Stimulated activated naive CD8-positive, alpha-beta T cell treated with anti-CD3 and anti-CD28 coated beads, Interleukin-15, Interleukin-2, amounts not matched to agents 100 U/mL and 50 U/mL, for 24 hours (primary cell): ENCODE measurements at places on chromosomes 12 and 14.
A peak's percentile ranks its signal among the peaks of the same experiment; 100 is the strongest.

- peak; percentile 20 for DNase-seq
Measured at GRCh38 chr12:71440763-71441748, 1.5 kb downstream of the LGR5 start.

DNA sequence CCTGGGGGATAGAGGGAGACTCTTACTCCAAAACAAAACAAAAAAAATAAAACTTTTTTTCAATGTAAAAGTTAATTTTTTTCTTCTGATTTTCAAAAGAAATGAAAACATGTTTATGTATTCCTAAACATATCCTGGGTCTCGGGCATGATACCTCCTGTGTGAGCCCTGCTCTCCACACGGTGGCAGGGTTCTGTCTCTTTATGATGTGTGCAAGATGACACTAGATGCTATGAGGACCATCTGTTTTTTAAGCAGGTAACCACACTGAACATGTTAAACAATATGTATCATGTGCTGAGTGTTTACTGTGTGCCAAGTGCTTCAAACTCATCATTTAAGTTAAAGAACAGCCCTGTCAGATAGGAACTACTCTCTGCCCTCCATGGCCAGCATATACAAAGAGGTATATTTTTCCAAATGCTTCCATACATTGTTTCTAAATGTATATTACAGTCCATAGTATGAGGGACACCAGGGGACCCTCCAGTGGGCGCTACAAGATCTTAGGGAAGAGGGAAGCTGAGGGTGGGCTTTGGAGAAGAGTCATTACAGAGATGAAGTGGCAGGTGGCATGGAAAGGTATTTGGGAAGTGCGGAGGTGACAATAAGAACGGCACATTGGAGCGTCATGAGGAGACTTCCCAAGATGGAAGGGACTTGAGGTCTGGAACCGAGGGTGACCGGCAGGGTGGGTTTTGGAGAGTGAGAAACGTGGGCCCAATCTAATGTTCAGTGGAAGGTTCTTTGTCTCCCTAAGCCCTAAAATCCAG is 28.5 kb downstream of the FOS start:
- DNase-seq = no peak

DNA sequence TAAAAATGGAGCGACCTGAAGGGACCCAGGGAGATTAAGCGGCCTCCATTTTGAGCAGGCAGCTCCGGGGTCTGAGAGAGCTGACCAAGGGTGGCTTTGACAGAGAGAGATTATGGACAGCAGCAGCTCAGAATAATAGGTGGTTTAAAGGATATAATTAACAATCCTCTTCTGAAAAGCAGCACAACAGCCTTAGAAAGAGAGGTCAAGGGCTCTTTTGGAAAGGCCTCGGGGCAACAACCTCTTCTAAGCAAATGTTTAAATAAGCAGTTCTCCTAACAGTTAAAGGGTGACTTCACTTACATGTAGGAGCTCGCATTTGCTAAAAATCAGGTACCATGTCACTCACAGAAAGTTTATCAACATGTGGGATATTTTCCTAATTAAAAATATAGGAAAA is 87.2 kb upstream of the FRMD6 start:
- DNase-seq = no peak

- DNase-seq = no peak
Measured at GRCh38 chr14:104213301-104214034, 75.1 kb downstream of the KIF26A start.
